ENCODE measurements at places on chromosomes 5 and 9. TPM values are rescaled to one million over a fixed set of nuclear protein-coding genes. Genes with fewer than 3 reads are reported as not detected.

DNA sequence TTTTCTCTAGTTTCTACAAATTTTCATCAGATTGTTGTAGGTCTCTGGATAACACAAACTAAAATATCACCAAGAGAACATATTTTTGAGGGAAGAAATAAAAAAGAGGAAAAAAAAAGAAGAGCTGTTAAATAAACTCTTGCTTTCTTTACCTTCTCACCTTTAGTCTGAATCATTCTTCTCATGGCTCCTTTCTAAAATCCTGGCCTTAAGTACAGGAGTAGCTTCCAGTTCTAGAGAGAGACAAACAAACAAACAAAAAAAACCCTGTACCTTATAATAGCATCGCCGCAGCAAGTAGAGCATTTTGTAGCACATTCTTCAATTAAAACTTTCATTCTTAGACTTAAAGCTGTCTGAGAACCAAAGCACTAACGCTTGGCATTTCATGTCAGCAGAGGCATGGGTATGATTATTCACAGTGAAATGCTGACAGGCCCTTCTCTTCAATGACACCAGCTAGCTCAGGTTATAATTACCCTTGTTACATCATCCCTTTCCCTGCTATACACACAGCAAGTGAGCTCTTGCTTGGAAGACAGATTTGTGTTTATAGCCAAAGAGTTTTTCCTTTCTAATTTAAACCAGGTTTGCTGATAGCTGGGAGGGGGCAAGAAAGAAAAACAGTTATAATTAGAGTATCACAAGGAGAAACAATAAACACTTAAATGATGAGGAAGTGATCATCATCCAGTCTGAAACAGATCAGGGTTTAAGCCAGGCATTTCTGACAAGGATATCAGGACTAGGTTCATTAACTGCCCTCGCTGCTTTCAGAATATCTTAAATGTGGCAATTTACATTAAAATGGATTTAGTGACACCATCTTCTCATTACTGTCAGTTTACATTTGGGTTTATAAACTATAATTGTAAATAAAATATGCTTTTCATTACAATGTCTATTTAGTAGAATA lies 510.9 kb upstream of the ZNF608 start:
- no peak for DNase-seq

Gene LCN12
- 0.83 TPM for polyA plus RNA-seq

- no peak for DNase-seq
Measured at GRCh38 chr5:135156337-135156714, 122.3 kb upstream of the PITX1 start.

Gene TRIO
- polyA plus RNA-seq = 21.5 TPM

GRCh38 chr5:177306674-177307543 lies 3.3 kb downstream of the PRELID1 start:
- DNase-seq = peak; percentile 88

Gene GABRP
- polyA plus RNA-seq = 0.03 TPM

Gene PCDHGA5
- polyA plus RNA-seq = 0.22 TPM

- no peak for DNase-seq
Measured at GRCh38 chr9:117706421-117707116, 2.4 kb downstream of the TLR4 start.

- DNase-seq = no peak
Measured at GRCh38 chr5:143356855-143357583, 46.5 kb downstream of the NR3C1 start.

DNA sequence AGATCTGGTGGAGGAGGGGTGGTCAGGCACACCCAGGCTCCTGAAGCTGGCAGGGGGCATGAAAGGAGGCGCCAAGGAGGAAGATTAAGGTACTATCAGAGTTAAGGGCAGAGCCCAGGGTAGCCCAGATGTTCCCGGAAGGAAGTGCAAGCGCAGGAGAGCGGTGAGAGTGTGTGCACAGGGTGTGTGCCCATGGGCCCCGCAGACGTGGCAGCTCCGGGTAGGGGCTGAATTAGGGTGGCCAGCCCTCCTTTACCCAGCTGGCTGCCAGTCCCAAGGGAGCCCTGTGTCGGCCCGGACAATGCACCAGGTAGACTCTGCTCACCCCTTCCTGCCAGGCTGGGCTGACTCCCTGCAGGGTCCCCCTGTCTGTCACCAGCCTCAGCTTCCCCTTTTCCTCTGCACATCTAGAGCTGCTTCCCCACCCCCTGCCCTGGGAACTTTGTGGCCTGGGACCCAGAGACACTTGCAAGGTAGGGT lies at the start of gene SMIM33:
Gene SMIM33 (plus strand): TSS at position 184 of the 480 bp plus-strand sequence. CDS start 118 bp downstream, at position 302.
- peak; percentile 85 for DNase-seq

GRCh38 chr5:162487528-162488525 lies 420.3 kb downstream of the GABRG2 start:
- no peak for DNase-seq

Gene ASPN
- polyA plus RNA-seq = 1.1 TPM

Gene MSMP
- 0.63 TPM for polyA plus RNA-seq

- DNase-seq = no peak
Measured at GRCh38 chr9:105171589-105171988, 72.9 kb upstream of the SLC44A1 start.

GRCh38 chr5:150144246-150144801 lies 11.3 kb downstream of the PDGFRB start:
- DNase-seq = no peak

DNA sequence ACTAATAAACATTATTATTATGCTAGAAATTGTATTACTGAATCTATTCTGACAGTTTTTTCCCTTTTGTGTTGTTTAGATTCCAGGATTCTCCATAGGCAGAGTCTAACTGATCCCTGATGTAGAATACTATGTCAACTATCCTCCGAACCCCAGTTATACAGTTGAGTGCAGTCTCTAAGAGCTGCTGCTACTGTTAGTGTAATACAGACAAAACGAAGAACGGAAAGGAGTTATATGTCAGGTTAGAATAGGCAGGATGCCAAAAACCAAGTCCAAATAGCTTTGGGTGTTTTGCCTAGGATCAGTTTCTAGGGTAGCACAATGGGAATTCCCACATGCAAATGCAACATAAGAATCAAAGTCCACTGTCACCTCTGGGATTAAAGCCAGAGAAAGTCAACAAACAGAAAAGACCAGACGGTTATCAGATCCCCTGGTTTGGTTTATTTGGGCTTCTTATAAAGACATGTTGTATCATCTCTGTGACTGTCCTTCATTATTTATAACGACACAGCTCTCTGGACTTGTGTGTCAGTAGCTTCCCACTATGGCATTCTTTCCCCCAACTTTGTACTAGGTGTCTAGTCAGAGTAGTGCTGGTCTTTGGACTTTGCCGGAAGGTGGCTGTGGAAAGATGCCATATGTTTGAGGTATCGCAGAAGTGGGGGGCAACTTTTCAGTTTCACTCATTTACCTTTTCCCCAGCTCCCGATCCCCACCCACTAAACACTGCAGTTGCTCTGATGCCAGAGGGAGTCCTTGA lies 14.9 kb upstream of the TMEM38B start:
- DNase-seq = no peak

- DNase-seq = peak; percentile 90
Measured at GRCh38 chr5:138953387-138954256, 78.5 kb upstream of the LRRTM2 start.

- DNase-seq = no peak
Measured at GRCh38 chr9:118222375-118222774, 518.2 kb downstream of the TLR4 start.

DNA sequence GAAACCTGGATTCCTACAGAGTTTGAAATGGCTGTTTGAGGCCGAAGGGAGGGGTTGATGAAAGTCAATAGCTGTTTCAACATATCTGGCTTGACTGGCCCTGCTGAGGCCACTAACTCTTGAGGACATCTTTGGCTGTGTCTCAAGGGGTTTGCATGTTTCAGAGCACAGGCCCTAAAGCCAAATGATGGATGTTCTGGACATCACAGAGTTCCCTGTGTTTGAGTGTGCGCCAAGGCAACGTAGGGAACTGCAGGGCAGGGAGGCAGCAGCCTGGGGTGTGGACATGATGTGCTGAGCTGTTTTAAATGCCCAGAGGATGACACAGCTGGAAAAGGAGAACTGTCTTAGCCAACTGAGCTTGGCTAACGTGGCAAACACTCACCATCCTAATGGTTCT lies 89.6 kb downstream of the RAPGEF1 start:
- no peak for DNase-seq

Gene CRB2
- 0.52 TPM for polyA plus RNA-seq

Gene CPLANE1
- polyA plus RNA-seq = 1.6 TPM

Gene PCSK1
- 0.10 TPM for polyA plus RNA-seq

DNA sequence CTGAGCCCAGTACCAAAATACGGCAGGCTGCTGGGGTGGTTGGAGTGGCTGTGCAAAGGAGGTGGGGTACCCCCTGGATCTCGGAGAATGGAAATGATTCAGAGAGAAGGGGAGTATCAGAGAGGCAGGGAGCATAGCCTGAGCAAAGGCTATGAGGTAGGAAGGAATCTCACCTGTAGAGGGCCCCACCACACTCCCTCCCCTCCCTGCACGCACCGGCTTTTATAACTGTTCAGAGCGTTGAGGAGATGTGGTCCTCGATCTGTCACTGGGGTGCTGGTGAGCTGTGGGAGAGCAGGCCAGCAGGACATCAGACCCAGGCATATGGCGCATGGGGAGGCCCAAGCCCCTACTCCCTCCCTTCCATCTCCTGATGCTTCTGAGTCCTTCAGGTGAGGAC lies 13.2 kb downstream of the PHF19 start:
- no peak for DNase-seq

DNA sequence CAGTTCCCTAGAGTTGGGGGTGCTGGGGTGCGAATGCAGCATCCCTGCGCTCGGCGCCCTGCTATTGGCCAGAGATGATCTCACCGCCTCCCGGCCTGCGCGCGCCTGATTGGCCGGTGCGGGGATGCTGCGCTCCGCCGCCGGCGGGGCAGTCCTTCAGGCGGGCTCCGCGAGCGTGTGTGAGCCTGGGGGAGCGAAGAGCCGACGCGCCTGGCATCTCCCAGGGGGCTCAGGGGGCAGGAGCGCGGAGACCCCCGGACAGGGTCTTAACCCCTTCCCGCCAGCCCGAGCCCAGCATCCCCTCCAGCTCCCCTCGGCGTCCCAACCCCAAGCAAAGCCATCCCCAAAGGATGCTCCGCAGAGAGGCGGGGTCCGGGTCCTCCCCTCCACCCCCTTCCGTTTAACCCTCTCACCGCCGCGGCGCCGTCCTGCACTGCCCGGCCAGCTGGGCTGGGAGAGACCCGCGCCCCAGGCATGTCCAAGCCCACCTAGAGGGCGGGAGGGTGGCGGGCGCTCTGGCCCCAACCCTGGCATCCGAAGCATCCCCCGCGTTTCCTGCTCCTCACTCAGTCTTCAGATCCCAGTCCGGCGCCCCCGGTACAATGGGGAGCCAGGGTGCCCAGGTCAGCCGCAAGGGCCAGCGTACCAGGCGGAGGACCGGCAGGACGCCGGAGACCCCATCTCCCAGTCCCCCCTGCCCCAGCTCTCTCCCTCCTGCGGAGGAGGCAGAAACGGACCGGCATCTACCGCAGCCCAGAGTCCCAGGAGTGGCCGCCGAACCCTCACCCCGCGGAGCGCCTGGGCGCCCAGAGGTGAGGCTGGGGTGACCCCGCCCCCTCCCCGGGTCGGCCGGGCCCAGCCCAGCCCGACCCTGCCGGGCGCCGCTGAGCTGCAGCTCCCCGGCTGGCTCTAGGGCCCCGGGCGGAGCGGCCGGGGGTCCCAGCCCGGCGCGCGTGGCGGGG lies 19.3 kb upstream of the TOR2A start:
- DNase-seq = no peak

DNA sequence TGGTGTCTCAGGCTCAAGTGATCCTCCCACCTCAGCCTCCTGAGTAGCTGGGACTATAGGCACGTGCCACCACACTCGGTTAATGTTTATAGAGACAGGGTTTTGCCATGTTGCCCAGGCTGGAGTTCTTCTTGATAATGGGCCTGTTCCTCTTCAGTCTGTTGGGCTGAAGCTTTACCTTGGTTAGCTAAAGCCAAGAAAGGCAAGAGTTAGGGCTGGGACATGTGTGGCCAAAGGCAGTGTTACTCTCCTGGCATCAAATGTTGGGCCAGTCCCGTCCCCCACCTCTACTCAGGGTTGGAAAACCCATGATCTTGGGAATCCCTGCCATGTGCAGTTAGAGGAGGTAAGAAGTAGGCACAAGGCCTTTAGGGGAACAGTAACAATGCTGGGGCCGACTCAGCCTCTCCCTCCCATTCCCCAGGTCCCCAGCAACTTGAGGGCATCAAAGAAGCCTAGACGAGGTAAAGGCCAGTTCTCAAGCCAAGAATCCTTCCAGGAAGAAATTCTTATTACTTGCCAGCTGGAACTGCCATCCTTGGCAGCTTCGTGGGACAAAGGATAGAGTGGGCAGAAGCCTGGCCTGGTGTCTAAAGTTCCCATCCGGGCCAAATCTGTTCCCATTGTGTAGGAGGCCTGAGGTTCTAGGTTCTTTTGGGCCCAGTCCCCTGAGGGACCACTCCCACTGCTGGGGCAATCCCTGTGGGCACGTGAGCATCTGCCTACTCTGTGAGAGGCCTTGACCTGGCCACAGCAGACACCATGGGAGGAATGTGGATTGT lies 4.5 kb downstream of the EGR1 start:
- no peak for DNase-seq

DNA sequence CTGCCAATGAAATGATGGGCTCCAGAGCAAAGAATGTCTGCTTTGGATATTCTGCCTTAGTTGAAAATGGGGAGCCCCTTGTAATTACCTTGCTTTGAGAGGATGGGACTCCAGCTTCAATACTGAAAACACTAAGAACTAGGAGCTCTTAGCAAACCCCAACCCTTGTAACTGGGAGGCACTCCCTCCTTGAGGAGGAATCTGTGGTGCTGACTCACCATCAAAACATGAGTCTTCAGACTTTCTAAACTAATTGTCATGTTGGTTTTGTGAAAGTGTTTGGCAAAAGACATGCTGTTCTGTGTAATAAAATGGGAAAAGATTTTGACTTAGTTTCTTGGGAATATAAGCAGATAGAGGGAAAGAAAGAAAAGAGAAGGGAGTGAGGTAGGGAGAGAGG lies 91.9 kb upstream of the PTPRD start:
- no peak for DNase-seq

- no peak for DNase-seq
Measured at GRCh38 chr9:27614551-27614950, 41.3 kb upstream of the C9orf72 start.

GRCh38 chr5:146283344-146283761 lies 55.3 kb upstream of the POU4F3 start:
- DNase-seq = no peak

- no peak for DNase-seq
Measured at GRCh38 chr5:144457160-144457559, 286.5 kb downstream of the KCTD16 start.

Gene DOK3
- polyA plus RNA-seq = 144 TPM

Gene HINT1
- polyA plus RNA-seq = 364 TPM

DNA sequence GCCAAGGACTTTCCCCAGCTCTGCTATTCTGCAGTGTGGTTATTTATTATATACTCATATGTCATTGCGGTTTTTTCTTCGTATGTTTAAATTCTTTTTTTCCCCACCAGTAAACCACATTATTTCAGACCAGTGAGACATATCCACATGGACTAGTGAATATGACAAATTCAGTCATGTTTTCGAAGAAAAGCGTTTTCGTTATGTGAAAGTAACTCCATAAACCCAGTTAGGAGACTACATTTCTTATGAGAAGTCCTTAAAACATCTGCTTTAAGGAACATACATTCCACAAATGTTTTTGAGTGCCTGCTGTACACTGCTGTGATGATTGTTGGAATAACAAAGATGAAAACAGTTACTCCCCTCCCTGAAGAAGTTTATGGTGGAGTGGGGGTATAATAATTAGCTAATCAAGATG lies 591.8 kb upstream of the CLINT1 start:
- DNase-seq = no peak

GRCh38 chr5:173302546-173303155 lies 25.6 kb downstream of the STC2 start:
- DNase-seq = no peak

GRCh38 chr9:32596096-32596865 lies 23.3 kb upstream of the NDUFB6 start:
- no peak for DNase-seq

Gene GPR107
- polyA plus RNA-seq = 4.3 TPM

- DNase-seq = no peak
Measured at GRCh38 chr5:98443881-98444280, 329.6 kb upstream of the RGMB start.

Measured in spleen (tissue), 13 donors.